A549 (cell line): ENCODE measurements at places on chromosomes 13 and 19. TPM values are rescaled to one million over a fixed set of nuclear protein-coding genes. Genes with fewer than 3 reads are reported as not detected.

DNA sequence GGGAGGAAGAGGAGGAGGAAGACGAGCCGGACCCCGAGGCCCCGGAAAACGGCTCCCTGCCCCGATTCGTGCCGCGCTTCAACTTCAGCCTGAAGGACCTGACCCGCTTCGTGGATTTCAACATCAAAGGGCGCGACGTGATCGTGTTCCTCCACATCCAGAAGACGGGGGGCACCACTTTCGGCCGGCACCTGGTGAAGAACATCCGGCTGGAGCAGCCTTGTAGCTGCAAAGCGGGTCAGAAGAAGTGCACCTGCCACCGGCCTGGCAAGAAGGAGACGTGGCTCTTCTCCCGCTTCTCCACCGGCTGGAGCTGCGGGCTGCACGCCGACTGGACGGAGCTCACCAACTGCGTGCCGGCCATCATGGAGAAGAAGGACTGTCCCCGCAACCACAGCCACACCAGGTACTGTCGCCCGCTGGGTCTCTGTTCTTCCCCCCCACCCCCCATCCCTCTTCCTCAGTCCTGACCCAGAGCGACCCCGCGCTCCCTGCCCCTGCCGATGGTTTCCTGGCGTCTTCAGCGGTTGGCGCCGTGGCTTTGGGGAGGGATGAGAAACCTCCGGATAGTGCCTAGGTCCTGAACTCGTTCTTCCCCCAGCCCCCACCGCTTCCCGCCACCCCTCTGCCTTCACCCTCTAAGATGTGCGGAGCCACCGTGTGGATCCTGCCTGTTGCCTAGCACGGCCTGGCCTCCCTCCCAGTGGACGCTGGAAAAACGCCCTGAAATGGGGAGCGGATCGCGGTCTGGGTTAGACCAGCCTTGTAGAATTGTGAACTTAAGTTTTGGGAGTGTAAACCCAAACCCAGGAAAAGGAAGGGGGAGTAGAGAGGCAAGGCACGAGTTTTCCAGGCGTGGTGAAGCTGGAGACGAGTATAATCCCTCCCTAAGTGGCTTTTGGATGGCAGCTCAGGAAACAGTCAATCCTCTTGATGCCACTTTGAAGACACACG lies 1.5 kb downstream of the HS6ST3 start:
- no peak for DNase-seq

DNA sequence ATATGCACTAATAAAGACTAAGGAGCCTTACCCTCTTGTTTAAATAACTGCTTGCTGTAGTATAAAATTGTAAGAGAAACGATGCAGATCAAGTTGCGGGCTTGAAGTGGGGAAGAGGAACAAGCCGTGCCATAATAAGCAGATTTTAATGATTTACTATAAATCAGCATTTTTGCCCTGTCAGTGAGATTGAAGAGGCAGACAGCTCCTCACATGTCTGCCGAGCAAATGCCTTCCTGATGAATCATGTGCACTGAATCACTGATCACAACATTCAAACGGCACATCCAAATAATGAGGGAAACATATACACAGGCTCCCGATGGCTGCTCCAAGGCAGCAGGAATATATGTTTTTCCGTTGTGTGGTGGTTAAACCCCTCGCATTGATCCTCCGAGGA lies 282.9 kb downstream of the TSHZ3 start:
- peak; percentile 64 for DNase-seq

DNA sequence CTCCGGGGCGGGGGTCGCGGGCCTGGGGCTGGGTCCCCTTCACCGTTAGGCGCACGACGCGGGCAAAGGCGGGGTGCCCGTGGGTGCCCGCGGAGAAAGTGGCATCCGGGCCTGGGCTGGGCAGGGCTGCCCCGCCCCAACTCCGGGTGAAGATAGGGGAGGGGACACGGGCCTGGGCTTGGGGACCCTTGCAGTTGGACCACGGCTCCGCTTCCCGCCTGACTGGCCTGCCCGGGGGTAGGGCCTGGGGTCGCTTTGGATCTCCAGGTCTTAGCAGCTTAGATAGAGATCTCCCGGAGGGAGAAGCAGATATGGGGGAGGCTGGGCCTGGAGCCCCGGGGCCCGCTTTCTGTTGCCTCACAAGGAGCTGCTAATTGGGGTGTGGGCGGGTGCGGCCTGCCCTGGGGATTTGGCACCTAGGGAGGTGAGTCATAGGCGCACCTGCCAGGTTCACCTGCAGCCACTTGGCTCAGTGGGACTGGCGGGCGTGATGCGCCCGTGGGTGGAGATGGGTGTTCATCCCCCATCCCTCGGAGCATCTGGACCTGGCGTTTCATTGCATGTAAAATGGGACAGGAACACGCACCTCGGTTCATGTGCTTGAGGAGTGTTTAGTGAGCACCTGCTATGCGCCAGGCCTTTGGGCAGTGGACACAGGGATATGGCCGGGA lies 585 bp downstream of the MAP1S start:
- no peak for DNase-seq

- peak; percentile 39 for DNase-seq
Measured at GRCh38 chr19:45780448-45781213, 1.7 kb downstream of the DMPK start.

Gene MCEMP1
- polyA plus RNA-seq = not detected in 3 replicates

- no peak for DNase-seq
Measured at GRCh38 chr19:34961775-34962686, 2.0 kb downstream of the ZNF792 start.

DNA sequence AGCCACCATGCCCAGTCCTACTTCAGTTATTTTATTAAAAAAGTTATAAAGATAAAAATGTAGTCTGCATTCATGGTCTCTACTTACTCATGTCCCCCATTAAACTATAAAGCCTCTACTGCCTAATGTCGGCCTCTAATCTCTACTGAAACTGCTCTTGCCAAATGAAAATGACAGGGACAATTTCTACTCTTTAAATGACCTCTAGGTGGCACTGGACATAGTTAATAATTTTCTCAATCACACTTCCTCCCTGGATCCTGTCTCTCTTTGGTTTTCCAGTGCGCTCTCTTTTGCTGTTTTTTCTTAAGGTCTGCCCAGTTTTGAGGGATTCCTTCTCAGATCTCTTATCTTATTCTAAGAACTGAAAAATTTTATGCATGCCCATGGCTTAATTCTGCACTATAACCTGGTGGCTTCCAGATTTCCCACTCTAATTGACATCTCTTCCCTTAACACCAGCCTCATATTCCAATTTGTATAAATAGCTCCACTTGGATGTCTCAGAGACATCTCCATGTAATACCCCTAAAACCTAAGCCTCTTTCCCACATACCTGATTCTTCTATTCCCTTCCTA lies 54.3 kb downstream of the MTMR6 start:
- peak; percentile 41 for DNase-seq

- no peak for DNase-seq
Measured at GRCh38 chr19:1474765-1475351, 4.2 kb downstream of the C19orf25 start.

DNA sequence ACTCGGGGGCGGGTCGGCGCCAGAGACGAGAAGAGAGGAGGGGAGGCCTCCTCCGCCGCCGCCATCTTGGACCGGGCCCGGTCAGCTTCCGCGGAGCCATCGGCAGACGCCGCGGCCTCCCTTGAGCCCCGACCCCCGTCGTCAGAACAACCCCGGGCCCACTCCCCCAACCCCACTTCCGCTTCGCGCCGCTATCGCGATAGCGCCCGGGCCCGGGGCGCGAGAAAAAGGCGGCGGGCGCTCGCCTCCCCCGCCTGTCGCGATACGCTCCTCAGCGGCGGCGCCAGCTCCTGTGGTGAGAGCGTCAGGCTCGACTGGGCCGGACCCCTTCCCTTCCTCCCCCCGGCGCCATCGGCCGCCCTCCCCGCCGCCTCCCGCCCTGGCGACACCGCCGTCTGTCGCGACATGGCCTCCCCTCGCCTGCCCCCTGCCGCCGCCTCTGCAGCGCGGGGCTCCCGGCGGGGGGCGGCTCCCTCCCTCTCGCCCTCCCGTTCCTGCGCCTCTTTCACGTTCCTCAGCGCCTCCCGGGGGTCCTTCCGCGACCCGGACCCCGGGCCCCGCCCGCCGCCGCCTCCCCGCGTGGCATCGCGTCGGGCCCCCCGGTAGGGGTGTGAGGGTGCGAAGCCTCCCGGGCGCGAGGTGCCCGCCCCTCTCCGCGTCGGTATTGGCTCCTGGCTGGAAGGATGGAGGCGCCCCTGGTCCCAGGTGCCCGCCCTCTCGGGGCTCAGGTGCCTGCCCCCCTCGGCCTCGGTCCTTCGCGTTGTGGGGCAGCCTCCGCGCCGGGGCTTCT lies at the start of gene CNOT3:
TSS of gene CNOT3 (plus strand) at position 64 of the 790 bp plus-strand sequence. CDS start 5,217 bp downstream, outside the sequence.
- no peak for DNase-seq

DNA sequence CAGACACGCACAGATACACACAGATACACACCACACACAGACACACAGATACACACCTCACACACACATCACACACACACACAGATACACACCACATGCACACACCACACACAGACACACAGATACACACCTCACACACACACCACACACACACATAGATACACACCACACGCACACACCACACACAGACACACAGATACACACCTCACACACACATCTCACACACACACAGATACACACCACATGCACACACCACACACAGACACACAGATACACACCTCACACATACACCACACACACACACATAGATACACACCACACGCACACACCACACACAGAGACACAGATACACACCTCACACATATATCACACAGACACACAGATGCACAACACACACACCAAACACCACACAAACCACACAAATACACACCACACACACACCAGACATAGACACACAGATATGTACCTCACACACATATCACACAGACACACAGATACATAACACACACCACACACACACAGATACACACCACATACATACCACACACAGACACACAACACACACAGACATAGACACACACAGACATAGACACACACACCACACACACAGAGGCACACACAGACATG lies 24.2 kb upstream of the SLC7A10 start:
- no peak for DNase-seq

Gene CDC42EP5
- polyA plus RNA-seq = not detected in 3 replicates

Gene RAB8A
- 89.2 to 101 TPM (median 90.1 TPM) in 3 replicates for polyA plus RNA-seq

GRCh38 chr13:84776593-84776992 lies 894.3 kb upstream of the SLITRK1 start:
- no peak for DNase-seq

- DNase-seq = no peak
Measured at GRCh38 chr13:87524775-87525174, 146.4 kb upstream of the SLITRK5 start.

- DNase-seq = no peak
Measured at GRCh38 chr13:62653371-62653770, 1237.7 kb upstream of the PCDH20 start.

Gene TSSK6
- polyA plus RNA-seq = 0.89 to 1.4 TPM (median 1.1 TPM) in 3 replicates

DNA sequence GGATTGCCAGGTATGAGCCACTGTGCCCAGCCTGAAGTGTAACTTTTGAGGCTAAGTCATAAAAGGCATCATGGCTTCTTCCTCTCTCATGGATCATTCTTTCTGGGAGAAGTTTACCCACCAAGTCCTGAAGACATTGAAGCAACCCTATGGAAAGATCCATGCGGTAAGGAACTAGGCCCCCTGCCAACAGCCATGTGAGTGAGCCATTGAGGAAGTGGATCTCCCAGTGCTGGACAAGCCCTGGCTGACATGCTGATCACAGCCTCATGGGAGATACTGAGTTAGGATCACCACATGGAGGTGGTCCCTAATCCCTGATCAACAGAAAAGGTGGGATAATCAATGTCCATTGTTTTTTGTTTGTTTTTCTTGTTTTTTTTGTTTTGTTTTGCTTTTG lies 3.3 kb upstream of the NUDT19 start:
- no peak for DNase-seq

- DNase-seq = no peak
Measured at GRCh38 chr13:24124789-24125476, 35.6 kb upstream of the SPATA13 start.

Gene ANKLE1
- 0.74 to 1.2 TPM (median 1.0 TPM) in 3 replicates for polyA plus RNA-seq

GRCh38 chr19:54659300-54659699 lies 3.5 kb upstream of the LILRB4 start:
- no peak for DNase-seq

DNA sequence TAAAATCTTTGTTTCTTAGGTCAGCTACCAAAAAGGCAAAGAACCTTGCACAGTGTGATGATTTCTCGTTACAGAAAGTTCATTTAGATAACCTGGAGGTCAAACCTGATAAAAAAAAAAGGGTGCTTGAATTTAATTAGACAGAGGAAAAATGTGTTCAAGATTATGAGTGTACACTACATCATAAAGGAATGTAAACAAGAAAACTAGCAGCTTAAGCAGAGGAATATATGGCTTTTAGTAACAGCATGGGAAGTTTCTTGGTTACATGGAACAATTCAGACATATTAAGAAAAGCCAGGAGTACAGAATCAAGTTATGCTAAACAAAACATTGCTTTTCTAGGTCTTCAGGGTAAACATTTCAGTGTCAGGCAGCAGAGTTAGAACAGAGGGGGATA lies 32.9 kb downstream of the ING1 start:
- no peak for DNase-seq

- DNase-seq = no peak
Measured at GRCh38 chr13:92807353-92807752, 419.3 kb upstream of the GPC6 start.

GRCh38 chr13:36668316-36668715 lies 5.5 kb upstream of the SERTM1 start:
- DNase-seq = no peak

GRCh38 chr13:98678741-98679140 lies 73.7 kb downstream of the SLC15A1 start:
- DNase-seq = no peak

- no peak for DNase-seq
Measured at GRCh38 chr13:35826626-35827254, 304.4 kb downstream of the DCLK1 start.

Gene B9D2
- 22.5 to 26.1 TPM (median 24.4 TPM) in 3 replicates for polyA plus RNA-seq

GRCh38 chr19:10454267-10454666 lies 33.9 kb downstream of the PDE4A start:
- DNase-seq = peak; percentile 36

DNA sequence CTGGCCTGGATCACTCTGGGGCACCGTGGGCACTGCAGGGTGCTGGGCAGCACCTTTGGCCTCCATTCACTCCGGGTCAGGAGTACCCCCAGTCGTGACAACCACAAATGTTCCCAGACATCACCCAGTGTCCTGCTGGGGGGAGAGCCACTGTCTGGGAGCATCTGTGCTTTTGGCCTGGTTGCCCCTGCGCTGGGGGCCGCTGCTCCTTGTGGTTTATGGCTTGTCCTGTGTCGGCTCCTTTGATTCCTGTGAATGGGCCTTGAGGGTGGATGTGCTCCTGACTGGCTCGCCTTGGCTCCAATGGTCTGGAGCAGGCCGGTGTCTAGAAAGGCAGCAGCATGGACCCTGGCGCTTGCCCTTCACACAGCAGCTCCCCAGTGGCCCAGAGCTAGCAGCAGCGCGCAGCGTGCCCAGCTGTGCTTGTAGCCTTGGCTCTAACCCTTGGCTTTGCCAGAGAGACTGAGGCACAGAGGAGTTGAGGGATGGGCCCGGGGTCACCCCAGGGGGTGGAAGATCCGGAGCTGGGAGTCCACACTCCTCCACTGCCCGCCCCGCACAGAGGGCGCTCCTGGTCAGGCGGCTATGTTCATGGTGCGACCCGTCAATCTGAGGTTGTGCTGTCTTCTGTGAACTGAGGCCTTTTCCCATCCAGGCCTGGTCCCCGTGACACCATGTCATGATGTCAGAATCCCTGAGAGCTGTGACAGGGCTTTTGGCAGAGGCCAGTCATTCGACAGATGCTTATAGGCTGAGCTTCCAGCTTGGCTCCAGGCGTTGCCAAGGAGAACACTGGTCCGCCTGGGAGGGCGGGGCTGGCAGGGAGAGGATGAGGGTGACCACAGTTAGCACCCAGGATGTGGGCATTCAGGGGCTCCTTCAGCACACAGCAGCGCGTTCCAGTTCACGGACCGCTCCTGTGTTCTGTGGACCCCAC lies 4.1 kb downstream of the DAZAP1 start:
- no peak for DNase-seq

GRCh38 chr13:47081850-47082249 lies 185.0 kb upstream of the HTR2A start:
- no peak for DNase-seq

Gene LYPD3
- 0.27 to 0.69 TPM (median 0.33 TPM) in 3 replicates for polyA plus RNA-seq
